ENCODE measurements at places on chromosomes 12 and 14.

GRCh38 chr12:113463746-113464451 is 7.8 kb downstream of the LHX5 start:
- no peak for DNase-seq

DNA sequence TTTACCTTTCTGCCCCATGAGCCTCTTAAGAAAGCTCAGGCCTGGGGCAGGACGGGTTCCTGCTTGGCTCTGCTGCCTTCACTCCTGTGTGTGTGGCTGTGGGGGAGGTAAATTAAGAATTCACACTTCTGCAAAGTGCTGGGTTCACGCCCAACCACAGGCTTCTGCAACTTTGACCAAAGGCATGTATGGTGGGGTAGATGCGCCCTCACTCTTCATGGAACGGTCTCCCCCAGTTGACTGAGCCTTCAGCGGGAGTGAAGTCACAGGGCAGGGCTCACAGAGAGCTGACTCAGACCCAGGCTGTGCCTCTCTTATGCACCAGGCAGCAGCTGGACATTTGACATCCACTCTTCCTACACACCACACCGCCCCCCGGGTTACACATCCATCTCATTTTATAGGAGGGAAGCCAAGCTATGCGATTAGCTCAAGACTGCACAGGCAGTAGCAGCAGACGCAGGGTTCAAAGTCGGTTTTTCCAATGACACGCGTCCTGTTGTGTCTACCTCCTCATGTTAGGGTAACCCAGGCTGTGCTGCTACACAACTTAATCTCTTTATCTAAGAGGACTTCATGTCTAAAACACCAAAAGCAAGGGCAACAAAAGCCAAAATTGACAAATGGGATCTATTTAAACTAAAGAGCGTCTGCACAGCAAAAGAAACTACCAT is 15.4 kb upstream of the BCL11B start:
- DNase-seq = no peak

DNA sequence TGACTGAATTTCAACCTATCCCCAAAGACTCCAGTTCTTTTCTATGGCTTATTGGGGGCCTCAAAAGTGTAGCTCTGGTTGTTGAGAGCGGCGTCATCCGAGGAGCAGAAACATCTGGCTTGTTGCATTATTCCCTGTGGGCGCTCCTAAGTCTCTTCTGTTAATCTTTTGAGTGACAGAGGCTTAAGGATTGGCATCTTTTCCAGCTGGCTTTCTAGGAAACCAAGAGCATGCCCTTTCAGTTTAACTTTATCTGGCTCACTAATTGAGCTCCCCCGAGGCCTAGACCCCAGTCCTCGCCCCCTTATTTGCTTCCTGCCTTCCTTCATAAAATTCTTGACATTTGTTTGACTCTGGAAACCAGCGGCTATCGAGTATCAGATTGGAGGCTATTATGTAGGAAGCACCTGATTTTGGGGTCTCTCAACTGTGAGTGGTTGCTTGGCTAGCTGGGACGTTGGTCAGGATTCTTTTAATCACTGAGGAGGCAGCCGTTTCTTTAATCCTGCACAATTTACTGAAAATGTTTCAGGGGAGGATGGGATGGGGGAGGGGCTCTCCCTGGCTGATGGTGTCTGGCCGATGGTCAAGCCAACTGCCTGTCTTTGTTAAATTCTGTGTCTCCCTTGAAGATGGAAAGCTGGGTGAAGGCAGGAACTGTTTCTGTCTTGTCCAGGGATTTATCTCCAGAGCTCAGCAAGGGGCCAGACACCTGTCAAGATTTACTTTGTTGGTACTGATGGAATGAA is 3.1 kb downstream of the SMOC1 start:
- peak; percentile 64 for DNase-seq

DNA sequence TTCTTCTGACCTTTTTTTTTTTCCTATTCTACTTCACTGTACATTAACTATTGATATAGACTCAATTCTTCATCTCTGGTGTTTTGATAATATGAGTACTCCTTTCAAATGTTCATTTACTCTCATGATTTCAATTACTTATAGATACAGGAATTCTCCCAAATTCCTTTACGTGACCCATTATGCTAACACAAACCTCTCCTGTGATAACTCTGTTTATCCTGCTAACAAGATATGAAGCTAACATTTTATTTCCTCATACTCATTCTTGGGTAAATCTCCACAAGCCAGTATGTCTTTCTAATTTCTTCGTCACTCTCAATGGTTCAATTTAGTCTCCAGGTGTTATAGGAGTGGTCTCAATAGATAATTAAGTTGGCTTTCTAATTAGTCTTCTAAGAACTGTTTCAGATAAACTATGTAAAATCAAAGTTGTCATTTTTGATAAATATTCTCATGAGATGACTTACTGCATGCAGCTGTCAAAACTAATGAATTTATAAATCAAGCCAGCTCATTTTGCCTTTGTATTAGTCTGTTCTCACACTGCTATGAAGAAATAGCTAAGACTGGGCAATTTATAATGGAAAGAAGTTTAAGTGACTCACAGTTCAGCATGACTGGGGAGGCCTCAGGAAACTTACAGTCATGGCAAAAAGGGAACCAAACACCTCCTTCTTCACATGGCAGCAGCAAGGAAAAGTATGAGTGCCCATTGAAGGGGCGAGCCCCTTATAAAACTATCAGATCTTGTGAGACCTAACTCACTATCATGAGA is 130.6 kb upstream of the MYF6 start:
- DNase-seq = no peak

- DNase-seq = no peak
Observed at GRCh38 chr14:31550589-31550988, 10.6 kb upstream of the NUBPL start.

GRCh38 chr12:41467591-41468325 is 279.6 kb downstream of the PDZRN4 start:
- DNase-seq = no peak

GRCh38 chr14:77508249-77508648 is 9.6 kb upstream of the ISM2 start:
- no peak for DNase-seq

GRCh38 chr12:121060149-121061001 is 21.3 kb upstream of the OASL start:
- DNase-seq = peak; percentile 46

DNA sequence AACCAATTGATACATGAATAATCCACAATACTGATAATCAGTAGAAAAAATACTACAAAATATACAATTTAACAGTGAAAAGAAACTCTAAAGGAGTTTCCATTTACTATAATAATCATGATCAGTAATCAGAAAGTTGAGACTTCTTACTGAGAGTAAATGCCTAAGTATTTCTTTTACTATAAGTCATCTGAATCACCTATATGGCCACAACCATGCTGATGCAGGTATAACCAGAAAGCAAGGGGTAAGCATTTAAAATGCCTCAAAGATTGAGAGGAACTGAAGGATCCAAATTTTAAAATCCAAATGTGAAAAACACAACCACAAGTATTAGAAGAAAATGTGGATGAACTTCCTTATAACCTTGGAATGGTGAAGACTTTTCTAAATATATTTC is 23.4 kb downstream of the CDK17 start:
- DNase-seq = no peak

- DNase-seq = no peak
Observed at GRCh38 chr12:81888106-81888740, 129.1 kb upstream of the PPFIA2 start.

GRCh38 chr12:52539083-52539820 is 13.7 kb downstream of the KRT71 start:
- DNase-seq = no peak

DNA sequence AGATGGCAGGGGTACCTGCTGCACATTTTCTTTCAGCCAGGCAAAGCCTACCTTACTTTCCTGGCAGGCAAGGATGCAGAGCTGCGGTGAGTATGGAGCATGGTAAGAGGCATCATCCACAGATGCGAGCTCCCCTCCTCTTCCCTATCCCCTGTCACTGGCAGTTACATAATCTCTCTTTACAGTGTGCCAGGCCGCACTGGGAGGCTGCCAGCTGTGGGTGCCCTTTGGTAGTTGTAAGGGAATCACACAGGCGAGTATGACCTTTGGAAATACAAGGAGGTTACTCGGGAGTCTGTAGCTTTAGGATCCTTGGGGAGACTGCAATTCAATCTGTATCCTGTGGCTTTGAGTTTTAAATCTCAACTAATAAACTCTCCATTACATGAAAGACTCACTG is 132.5 kb downstream of the KTN1 start:
- no peak for DNase-seq

- DNase-seq = no peak
Observed at GRCh38 chr14:77100961-77101360, 2.9 kb downstream of the CIPC start.

GRCh38 chr12:29088611-29089219 is 60.4 kb upstream of the FAR2 start:
- no peak for DNase-seq

- DNase-seq = no peak
Observed at GRCh38 chr14:72060917-72061316, 128.7 kb downstream of the RGS6 start.

DNA sequence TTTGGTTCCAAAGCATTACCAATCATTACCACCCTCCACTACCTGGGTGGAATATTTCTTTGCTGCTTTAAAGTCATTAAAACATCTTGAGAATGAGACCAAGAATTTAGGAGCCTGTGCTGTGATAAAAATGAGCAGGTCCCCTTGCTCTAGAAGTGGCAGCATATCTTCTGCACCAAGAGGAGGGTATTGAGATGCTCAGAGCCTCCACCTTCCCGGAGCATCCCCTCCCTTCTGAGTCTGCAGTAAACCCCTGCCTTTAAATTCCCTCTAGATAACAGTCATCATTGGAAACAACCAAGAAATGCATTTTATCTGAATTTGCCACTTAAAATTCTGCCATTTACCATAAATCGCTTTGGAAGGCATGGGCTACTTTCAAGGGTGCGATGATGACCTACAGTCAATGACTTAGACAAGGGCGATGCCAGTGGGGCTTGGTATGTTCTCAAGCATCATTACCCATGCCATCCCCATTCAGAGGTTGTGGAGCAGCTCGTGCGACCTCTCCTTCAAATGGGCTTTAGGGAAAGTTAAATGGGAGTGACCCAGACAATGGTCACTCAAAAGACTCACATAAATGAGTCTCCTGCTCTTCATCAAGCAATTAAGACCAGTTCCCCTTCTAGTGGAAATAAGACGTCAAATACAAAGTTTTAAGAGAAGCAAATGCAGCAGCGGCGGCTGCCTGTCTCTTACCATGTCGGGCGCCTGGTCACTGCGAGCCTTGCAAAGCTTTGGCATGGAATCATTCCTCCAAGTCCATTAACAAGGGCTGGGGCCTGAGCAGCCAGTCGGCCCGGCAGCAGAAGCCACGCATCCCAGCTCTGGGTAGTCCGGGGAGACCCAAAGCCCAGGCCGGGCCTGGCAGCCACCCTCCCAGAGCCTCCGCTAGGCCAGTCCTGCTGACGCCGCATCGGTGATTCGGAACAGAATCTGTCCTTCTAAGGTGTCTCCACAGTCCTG is 334.5 kb downstream of the TMEM121 start:
- DNase-seq = no peak

GRCh38 chr12:52390739-52391617 is 5.5 kb upstream of the KRT84 start:
- DNase-seq = peak; percentile 56

DNA sequence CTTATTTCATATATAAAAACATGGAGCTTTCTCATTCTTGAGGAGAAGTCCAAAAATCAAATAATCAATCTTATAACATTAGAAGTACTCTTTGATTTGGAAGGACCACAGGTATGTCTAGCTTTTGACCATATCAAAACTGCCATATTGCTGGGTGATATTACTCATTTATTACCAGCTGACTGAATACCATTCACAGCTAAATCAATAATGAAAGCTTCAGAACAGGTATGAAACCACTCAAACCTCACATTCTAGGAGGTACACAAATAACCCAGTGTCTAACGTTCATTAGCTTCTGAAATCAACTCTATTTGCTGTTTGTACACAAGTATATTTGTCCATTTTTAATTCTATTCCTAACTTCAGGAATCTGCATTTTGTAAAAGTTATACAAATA is 16.8 kb upstream of the CCDC91 start:
- no peak for DNase-seq

DNA sequence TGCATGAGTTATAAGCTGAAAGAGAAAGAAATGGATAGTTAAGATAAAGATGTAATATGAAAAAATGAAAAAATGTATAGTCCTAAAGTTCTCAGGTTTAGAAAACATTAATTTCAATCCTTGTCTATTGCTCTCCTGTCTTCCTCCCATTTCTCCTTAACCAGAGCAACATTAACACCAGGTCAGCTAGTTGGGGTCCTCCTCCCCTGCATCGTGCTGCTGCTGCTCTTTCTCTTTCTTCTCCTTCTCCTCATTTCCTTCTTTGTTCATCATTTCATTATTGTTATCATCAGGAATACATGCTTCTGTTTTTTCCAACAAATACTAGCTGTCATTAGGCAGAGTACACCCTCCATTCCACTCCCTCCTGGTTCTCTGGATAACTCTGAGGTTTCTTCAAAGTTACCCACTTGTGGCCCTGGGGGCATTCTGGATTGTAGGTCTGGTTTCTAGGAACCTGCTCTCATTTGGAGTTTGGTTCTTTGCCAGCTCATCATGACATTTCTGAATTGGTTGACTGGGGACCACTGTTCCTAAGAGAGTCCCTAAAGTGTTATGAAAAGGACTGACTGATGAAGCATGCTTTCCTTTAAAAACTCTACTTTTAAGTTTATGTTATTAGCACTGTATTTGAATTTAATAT is 17.0 kb downstream of the ACSS3 start:
- DNase-seq = no peak

GRCh38 chr12:92921877-92922276 is 7.2 kb downstream of the EEA1 start:
- DNase-seq = no peak

DNA sequence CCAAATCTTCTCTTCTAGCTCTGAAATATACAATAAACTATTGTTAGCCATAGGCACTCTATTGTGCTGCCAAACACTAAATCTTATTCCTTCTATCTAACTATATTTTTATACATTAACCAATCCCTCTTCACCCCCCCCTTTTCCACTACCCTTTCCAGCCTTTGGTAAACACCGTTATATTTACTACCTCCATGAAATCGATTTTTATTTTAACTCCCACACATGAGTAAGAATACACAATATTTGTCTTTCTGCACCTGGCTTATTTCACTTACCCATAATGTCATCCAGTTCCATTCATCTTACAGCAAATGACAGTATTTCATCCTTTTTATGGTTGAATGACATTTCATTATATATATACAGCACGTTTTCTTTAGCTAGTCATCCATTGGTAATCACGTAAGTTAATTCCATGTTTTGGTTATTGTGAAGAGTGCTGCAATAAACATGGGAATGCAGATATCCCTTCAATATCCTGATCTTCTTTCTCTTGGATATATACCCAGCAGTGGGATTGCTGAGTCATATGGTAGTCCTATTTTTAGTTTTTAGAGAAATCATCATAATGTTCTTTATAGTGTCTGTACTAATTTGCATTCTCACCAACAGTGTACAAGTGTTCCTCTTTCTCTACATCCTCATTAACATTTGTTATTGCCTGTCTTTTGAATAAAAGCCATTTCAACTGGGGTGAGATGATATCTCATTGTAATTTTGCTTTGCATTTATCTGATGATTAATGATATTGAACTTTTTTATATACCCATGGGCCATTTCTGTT is 34.2 kb upstream of the PLBD1 start:
- DNase-seq = no peak

All from D341Med (cell line).